Globus pallidus (tissue), 1 donor: ENCODE measurements at places on chromosomes 13 and 19.

GRCh38 chr13:73341748-73342147 is 282.9 kb downstream of the KLF5 start:
- DNase-seq: no peak

DNA sequence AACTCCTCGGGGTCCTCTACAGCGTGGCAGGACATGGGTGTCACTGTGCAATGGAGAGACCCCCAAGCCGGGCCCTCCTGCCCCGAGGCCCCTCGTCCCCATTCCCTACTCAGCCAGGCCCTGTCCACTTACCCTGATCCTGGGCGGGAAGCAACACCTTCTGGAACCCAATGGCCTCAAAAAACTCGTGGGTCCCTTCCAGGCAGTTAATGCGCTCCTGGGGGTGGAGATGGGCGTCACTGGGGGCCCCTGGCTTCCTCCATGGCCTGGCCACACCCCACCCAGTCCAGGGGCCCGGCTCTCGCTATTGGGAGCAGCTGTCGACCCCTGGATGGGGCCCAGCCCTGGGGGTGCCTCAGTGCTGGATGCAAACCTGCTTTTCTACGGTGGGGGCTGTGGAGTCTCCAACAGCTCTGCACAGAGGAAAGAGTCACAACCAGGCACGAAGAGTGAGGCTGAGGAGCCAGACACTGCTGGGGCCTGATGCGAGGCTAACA is 10.8 kb downstream of the UBXN6 start:
- DNase-seq: no peak

DNA sequence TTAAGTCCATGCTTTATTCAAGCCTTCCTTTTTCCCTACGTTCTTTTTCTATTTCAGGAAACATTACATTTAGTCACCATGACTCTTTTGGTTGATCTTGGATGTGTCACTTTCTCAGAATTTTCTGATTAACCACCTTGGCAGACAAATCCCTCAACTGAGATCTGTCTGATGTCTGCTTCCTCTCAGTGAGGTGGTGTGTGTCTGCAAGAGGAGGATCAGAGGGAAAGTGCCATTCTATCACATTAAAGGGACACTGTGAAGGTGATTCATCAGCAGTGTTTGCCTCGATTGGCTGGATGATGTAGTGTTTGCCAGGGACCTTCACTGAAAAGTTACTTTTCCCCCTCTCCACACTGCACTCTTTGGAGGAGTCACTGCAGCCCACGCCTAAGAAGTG is 3.0 kb upstream of the CCNP start:
- DNase-seq: no peak

- no peak for DNase-seq
Observed at GRCh38 chr19:55676889-55677505, 2.0 kb downstream of the EPN1 start.

DNA sequence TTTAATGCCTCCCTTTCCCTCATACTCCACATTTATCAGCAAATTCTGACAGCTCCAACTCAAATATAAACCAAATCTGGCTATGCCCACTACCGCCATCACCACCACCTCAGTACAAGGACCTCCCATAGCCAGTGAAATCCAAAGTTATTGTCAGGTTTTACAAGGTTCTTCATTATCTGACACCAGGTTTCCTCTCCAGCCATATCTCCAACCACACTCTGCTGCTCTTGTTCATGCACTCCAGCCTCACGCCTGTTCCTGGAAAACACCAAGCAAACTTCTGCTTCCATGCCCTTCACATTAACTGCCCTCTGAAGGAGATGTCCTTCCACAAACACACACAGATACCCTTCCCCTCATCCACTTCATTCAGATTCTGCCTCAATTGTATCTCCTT is 102.2 kb upstream of the MIR17HG start:
- DNase-seq: no peak

GRCh38 chr13:44110091-44110621 is 230.5 kb downstream of the LACC1 start:
- DNase-seq: no peak

DNA sequence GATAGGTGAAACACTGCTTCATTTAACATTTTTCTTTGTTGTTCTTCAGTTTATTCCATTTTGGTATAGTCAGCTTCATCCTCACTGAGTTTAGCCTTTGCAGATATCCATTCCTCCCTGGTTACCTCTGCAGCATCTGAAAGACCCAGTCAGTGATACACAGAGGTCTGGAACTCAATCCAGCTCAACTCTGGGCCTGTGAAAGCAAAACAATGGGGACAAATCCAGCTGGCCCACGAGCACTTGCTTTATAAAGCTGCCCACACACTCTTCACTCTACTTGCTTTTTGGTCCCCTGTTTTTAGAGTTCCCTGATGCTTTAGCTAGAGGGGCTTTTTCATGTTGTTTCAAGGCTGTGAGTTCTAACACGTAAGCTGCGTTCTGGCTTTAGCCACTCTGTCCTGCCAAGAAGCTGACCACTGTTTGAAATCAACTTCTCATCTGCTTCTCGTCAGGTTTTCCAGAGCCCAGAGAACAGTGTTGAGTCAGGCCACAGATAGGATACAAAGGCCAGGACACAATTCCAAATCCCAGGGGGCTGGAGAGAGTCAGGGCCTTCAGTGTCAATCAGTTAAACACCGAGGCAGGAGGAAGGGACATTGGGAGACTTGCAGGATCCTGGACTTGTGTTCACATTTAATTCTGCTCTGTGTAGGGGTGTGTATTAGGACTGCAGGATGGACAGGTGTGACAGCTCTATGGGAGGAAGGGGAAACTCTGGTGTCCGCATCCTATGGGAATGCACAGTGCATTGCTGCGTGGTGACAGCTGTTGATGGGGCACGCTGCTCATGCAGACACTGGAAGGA is 83.5 kb upstream of the RNF113B start:
- DNase-seq: no peak

- no peak for DNase-seq
Observed at GRCh38 chr19:9406798-9407352, 28.5 kb downstream of the ZNF266 start.

GRCh38 chr19:43457809-43458208 is 7.6 kb downstream of the LYPD3 start:
- no peak for DNase-seq

DNA sequence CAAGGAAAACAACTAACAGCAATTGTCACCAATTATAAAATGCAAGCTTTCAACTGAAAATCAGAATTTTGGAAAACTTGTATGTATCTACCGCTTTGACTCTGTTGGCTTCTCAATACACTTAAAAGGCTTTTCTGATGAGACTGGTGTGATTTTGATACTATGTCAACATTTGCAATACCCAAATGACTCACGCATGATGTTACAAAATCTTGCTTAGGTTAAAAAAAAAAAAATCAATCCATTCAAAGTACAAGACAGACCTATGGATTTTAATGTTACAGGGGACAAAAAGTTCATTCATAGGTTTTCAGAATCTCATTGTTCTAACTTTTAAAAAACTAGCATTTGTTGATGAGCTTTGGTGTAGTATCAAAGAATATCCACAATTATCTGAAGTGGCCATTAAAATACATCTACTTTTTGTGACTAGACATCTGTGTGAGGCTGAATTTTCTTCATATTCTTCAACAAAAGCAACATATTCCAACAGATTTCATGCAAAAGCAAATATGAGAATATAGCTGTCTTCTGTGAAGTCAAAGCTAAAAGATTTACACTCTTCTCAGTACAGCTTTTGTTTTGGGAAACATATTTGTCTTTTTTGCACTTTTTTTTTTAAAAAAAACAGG is 10.7 kb downstream of the ELF1 start:
- no peak for DNase-seq

DNA sequence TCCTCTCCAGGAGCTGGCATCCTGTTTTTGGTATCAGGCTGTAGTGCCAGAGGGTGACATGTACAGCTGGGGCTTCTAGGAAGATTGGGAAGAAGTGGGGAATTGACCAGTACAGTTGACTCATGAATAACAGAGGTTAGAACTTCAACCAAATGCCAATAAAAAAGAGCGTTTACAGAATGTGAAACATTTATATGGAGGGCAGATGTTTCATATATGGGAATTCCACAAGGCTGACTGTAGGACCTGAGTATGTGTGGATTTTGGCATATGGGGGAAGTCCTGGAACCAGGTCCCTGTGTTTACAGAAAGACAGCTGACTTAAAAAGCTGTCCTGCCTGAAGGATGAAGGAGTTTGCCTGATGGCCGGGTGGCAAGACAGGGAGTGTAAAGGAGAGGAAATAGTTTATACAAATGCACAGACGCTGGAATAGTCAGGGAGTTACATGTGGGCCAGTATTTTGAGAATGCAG is 5.2 kb downstream of the CHAMP1 start:
- DNase-seq: no peak
